Mesenteric fat pad (tissue), 1 donor: ENCODE measurements at places on chromosomes 3 and 15. TPM values are rescaled to one million over a fixed set of nuclear protein-coding genes. Genes with fewer than 3 reads are reported as not detected.

The GOLGA6L25 gene
- total RNA-seq = not detected

The RLBP1 gene
- total RNA-seq = not detected

The NEK11 gene
- 5.7 TPM for total RNA-seq

The RHOV gene
- not detected for total RNA-seq

The SLC26A6 gene
- total RNA-seq = 11.5 TPM

The UROC1 gene
- total RNA-seq = not detected

The GNAT1 gene
- not detected for total RNA-seq

The NBEAL2 gene
- 42.9 TPM for total RNA-seq

The NLGN1 gene
- 6.5 TPM for total RNA-seq

The SPINK8 gene
- not detected for total RNA-seq

The ATP2B2 gene
- 0.16 TPM for total RNA-seq

The COLQ gene
- 0.74 TPM for total RNA-seq

The SAMMSON gene
- total RNA-seq = not detected

The TFDP2 gene
- 42.6 TPM for total RNA-seq

The SMCO1 gene
- total RNA-seq = not detected

The TM4SF4 gene
- 1.7 TPM for total RNA-seq

The GABRR3 gene
- total RNA-seq = not detected

The CDHR4 gene
- not detected for total RNA-seq

The BDH1 gene
- 4.6 TPM for total RNA-seq

The HIGD2B gene
- not detected for total RNA-seq

The KLHL40 gene
- total RNA-seq = not detected

The ADAMTS9 gene
- 273 TPM for total RNA-seq

The ROPN1 gene
- total RNA-seq = not detected
